ENCODE measurements at places on chromosomes 6 and 20.
A peak's percentile ranks its signal among the peaks of the same experiment; 100 is the strongest.

- no peak for DNase-seq
Measured at GRCh38 chr20:38602185-38602581, 574 bp downstream of the ARHGAP40 start.

DNA sequence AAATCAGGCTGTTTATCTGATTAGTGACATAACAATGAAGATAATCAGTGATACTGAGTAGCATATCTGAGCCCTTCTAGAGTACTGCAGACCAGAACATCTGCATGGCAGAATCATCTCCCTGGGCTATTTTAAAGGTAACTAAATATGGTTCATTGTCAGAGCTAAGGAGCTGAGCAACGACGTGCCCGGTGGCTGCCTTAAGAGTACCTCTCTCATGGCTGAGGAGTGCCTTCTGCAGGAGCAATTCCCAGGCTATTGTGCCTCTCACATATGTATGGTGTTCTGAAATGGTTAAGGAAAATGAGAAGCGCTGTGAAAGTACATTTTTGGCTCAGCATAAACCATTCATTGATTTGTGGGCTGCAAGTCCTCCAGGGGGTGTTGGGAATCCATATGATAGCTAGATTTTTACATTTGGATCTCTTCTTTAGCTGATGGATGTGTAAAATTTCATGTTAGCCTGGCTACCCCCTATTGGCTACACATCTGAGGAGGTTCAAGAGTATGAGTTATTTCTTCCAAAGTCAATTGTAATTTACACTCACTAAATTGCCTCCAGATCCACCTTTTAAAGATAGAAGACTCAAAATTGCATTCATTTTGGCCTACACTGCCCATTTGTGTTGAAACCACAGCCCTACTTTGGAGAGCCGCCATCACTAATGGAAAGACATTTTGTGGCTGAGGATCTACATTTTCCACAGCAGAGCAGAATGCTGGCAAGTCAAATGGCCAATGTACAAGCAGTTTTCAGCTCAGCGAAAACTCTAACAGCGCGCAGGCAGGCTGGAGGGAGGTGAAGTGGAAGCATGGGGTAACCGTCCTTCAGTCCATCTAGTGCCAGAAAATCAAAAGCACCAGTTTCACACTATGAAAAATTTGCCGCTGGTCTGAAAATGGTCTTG lies 198.0 kb downstream of the SIM1 start:
- peak; percentile 1 for DNase-seq

- no peak for DNase-seq
Measured at GRCh38 chr20:33685328-33686099, 671 bp downstream of the E2F1 start.

DNA sequence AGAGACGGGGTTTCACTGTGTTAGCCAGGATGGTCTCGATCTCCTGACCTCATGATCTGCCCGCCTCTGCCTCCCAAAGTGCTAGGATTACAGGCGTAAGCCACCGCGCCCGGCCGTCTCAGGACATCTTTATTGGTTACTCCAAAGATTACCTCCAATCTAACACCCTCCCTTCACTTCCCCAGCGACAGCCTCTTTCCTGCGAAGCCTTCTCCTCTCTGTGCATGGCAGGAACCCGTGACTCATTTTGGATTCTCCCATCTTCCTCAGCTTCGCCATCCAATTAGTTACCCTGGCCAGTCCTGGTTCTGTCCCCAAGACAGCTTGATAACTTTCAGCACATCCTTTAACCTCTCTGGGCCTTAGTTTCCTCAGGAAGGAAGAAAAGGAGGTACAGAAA lies 51.3 kb upstream of the TOX2 start:
- DNase-seq: no peak

- DNase-seq: no peak
Measured at GRCh38 chr20:57417051-57417689, 26.0 kb downstream of the RBM38 start.

DNA sequence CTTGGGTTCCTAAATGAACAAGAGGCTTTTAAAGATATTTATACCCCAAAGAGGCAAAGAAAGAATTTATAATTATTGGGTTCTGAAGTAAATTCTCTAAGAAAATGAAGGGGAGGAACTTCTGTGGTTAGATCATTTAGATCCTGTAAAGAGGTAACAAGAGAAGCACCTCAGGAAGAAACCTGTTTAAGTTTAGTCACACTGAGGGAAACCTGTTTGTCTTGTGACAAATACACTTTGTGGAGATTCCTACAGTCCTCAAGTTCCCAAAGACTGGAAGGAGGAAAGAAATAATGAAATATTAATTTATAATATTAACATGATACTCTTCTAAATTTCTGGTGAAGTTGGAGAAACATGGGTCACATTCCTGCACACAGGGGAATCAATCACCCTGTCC lies 647.5 kb downstream of the EYS start:
- DNase-seq: no peak

DNA sequence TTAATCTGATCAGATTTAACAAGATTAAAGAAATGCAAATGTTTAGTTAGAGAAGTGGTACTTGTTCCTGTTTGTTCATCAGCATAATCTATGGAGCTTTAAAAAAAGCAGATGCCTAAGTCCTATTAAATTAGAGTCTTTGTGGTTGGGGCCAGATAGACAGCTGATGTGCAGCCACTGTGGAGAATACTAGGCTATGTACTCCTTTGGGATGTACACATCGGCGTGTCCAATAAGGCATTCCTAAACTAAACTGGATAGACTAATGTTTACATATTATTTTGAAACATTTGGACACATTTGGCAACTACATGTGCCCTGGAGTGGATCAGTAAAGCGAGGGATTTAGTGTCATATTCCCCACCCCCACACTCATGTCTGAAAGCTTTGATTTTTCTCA lies 459.5 kb downstream of the LMBRD1 start:
- DNase-seq: no peak

GRCh38 chr6:50823094-50823920 lies 4.6 kb downstream of the TFAP2B start:
- DNase-seq: no peak

- no peak for DNase-seq
Measured at GRCh38 chr20:32518593-32519380, 66.3 kb downstream of the NOL4L start.

DNA sequence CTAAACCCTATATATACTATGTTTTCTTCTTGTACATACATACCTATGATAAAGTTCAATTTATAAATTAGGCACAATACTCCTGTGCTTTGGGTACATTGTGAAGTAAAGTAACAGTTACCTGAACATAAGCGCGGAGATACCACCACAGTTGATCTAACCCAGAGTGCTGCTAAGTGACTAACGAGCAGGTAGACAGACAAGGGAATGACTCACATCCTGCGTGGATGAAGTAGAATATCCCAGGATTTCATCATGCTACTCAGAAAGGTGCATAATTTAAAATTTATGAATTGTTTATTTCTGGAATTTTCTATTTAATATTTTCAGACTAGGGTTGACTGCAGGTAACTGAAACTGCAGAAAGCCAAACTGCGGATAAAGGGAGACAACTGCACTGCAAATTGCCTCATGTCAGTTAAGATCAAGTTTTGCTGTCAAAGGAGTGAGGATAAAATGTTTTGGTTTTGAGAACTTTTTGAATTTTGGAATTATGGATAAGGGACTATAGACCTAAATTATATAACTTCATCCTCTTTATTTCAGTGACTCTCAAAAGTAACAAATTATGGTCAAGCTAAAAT lies 14.4 kb downstream of the MKKS start:
- no peak for DNase-seq

DNA sequence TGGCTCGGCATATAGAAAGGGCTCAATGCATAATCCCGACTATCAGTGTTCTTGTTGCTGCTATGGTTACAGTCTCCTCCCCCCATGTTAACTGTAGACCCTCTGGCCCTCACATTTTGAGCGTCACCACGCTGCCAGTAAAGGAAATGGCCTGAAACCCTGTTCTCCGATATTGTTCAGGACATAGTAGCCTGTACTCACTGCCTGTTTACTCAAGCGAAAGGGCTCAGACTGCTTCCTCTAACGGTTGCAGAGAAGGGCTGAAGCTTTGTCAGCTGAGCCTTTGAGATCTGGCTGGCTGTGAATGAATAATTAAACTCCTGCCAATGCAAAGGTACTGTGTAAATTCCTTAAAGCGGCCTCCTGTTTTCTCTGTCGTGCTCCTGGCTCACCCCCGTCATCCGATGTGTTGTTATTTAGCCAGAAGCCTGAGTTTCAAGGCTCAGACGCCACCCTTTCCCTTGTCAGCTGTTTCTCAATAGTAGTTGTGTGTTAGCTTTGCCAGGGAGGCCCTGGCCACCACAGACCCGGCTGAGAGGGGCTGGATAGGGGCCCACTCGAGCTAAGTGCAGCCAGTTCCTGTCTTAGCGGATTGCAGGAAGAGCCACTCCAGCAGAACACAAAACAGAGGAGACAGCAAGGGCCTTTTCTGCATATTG lies 31.2 kb upstream of the RALGAPA2 start:
- DNase-seq: peak; percentile 97

GRCh38 chr20:49695830-49696229 lies 17.8 kb downstream of the B4GALT5 start:
- no peak for DNase-seq

DNA sequence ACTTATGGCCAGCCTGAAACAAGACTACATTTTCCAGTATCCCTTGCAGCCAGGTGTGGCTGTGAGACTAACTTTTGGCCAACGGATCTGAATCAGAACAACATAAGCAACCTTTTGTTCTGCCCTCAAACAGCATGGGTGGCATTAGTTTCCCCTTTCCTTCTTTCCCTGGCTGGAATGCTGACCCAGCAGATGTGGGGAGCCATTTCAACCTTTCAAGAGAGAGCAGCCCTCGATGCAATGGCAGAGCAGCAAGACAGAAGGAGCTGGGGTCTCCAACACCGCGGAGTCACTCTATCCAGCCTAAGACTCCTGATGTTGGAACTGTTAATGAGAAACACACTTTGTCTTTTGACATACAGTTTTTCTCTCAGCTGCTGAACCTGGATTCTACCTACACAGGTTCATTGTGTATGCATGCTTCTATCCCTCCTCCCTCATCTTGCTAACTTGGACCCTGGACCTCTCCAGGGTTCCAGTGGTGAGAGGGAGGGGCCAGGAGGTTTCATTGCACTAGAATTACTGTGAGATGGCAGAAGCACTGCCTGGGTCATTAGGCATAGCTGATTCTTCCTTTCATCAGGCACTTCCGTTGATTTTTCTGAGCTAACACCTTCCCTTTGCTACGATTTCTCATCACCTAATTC lies 28.8 kb upstream of the DDR1 start:
- no peak for DNase-seq

- DNase-seq: no peak
Measured at GRCh38 chr6:31663126-31663960, 1.5 kb downstream of the GPANK1 start.

DNA sequence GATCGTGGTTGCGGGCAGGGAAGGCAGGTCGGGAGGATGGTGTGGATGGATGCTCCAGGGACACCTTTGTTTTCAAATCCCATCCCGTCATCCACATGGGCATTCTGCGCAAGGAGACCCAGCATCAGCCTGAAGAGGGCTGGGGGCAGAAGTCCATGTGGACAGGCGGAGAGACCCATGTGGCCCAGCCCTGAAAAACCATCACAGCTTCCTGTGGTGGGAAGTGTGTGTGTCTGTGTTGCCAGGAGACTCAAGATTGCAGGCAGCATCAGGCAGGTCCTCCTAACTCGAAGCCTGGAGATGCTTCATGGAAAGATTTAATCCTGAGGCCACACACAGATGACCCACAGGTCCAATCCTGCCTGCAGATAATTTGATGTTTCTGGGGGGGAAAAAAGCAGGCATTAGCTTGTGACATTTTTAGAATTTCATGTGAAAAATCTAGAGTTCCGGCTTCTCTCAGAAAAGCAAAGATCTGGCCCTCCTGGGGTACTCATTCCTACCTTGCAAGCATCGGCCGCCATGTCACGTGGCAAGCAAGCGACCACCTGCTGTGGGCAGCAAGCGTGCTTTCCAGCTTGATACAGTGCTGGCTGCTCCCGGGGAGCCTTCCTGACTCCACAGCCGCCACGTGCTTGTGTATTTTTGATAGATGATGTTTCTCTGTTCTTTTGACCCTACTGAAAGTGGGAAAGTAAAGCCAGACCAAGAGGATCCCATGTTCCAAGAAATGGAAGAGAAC lies 25.8 kb downstream of the BCAS4 start:
- no peak for DNase-seq

DNA sequence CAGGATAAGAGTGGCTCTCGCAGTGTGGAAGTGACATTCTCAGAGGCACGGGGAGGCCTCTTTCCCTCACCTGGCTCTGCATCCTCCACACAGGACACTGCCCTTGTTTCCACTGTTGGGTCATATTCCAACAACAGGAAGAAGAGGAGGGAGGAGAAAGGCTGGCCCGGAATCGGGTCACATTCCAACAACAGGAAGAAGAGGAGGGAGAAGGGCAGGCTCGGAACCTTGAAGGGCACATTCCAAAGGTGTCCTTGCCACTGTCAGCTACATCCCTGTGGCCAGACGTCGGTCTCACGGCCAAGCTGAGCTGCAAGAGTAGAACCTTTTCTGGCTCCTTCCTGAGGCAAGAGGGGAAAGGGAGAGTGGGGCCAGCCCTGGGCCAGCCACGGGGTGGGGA lies 25.4 kb downstream of the CHRNA4 start:
- no peak for DNase-seq

- no peak for DNase-seq
Measured at GRCh38 chr6:91141346-91141745, 554.5 kb upstream of the MAP3K7 start.

- no peak for DNase-seq
Measured at GRCh38 chr20:59393142-59393541, 92.7 kb downstream of the EDN3 start.

- no peak for DNase-seq
Measured at GRCh38 chr20:36465109-36466080, 75.9 kb upstream of the MYL9 start.

DNA sequence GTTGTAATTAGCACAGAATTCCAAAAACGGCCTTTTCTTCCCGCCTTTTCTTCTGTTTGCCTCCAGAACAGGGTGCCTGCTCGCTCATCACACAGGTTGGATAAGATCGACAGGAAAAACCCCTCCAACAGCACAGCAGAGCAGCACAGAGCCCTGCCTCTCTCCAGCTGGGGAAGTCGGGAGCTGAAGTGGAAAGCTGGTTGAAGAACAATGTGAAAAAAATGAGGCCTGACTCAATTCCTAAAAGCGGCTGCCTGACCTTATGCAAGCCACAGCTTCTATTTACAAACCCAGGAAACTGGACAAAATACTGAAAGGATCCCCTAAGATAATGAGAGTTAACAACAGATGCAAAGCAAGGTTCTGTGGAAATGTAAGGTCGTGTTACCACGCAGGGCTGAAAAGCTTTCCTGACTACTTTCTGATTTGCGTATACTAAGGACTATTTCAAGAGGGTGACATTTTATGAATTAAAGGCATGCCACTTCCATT lies 116.9 kb downstream of the TTLL2 start:
- DNase-seq: peak; percentile 71

- DNase-seq: no peak
Measured at GRCh38 chr6:119337762-119338161, 11.8 kb downstream of the MAN1A1 start.
